ENCODE measurements at places on chromosomes 2 and 18.

DNA sequence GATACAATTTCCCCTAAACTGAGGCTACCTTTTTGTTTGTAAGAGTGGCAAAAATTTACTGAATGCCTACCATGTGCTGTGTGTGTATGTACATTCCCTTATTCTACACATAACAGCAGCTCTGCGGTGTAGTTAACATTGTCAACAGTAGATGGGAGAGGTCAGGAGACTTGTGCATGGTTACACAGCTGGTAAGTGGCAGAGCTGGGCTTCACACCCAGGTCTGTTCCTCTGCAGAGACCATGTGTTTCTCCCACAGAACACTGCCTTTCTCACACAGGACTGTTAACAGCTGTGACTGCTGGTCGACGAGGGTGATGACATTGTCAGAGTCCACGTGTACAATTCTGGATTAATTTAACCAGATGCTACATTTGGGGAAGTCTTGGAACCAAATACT, 49.1 kb downstream of the EML6 start:
- ATAC-seq = no peak

DNA sequence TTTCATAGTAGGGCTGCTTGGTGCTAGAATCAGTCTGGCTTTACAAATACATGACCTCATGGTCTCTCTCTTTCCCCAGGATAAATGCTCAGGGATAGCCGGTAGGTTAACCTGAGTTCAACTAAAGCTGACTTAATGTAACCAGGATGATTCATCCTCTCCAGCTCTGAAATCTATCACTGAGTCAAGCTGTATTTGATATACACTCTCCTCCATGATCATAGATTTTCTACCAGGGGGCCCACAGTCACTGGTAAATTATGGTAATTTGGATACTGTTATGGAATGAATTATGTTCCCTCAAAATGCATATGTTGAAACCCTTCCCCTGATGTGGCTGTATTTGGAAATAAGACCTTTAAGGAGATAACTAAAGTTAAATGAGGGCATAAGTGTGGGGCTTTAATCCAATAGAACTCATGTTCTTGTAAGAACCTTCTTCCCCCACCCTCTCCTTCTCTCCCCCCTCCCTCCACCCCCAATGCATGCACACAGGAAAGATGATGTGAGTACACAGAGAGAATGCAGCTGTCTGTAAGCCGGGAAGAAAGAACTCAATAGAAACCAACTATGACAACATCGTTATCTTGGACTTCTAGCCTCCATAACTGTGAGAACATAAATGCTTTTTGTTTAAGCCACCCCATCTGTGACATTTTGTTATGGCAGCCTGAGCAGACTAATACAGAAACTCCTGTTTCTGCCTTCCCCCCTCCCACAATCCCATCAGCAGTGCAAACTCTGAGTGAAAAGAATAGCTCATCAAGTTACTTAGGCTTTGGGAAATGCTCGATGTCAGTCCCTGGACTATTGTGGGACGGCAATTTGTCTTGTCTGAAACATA, 134.9 kb upstream of the KYNU start:
- ATAC-seq = no peak

DNA sequence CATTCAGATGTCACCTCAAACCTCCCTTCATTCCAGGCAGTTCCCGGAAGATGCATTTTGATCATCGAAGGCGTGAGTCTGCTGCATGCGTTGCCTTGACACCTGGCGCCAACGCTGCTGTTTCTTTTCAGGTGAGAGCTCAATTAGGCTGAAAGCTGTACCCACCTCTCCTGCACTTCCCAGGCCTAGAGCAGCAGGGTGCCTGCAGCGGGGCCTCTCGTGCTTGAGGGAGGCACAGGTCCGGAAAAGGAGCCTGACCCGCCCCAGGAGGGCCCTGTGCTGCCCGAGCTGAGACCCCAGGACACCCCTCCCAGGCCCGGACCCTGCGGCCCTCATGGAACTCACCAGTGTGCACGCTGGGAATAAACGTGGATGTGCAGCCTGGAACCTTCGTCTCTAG, 31.4 kb upstream of the KCNG2 start:
- no peak for ATAC-seq

DNA sequence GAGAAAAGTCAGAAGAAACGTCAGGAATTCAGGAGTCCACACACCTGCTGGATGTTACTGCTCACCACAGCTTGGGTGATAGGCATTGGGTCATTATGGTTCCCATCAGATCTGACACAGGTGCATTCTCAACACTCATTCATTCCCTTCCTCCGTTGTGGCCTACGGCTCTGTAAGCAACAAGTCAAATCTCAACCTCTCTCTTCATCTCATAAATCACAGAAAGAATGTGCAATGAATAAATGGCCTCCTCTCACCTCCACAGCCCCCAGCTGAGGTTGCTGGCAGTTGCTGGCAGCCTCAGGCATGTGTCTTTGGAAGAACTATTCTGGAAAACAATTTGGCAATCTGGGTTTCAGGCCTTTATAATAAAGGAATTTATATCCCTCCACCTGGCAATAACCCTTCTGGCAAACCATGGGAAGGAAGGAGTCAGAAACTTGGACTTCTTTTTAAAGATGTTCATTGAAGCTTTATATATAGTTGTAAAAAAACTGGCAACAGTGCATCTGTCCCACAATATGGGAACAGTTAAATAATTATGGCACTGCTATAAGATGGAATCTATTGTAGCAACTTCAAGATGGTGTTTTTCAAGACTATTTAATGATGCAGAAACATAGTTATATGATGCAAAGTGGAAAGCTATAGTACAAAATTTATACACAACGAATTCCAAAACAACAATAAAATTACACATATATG, 175.4 kb downstream of the ANAPC1 start:
- ATAC-seq = no peak

DNA sequence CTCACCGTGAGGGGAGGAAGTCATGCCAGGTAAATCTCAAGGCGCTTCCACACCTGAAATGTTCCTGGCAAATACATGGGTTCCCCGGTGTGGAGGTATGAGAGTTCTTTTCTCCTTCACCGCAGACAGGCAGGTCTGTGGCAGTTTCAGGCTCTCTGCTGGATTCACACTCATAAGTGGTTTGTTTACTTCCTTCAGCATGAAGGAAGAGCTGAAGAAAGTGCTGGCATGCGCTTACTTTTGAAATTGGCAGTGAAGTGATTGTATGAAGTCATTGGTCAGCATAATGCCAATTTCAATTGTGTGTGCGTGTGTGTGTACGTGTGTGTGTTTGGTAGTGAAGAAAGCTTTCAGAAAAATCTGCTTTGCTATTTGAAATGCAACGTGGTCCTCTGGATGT, 43.4 kb downstream of the RNF144A start:
- ATAC-seq = peak; percentile 71

- ATAC-seq = no peak
Measured at GRCh38 chr2:227939271-227940027, 68.0 kb downstream of the DAW1 start.

- ATAC-seq = no peak
Measured at GRCh38 chr2:210086292-210086691, 83.9 kb downstream of the RPE start.

All from gastroesophageal sphincter (tissue), 4 donors.